ENCODE measurements at places on chromosomes 1 and 21.

DNA sequence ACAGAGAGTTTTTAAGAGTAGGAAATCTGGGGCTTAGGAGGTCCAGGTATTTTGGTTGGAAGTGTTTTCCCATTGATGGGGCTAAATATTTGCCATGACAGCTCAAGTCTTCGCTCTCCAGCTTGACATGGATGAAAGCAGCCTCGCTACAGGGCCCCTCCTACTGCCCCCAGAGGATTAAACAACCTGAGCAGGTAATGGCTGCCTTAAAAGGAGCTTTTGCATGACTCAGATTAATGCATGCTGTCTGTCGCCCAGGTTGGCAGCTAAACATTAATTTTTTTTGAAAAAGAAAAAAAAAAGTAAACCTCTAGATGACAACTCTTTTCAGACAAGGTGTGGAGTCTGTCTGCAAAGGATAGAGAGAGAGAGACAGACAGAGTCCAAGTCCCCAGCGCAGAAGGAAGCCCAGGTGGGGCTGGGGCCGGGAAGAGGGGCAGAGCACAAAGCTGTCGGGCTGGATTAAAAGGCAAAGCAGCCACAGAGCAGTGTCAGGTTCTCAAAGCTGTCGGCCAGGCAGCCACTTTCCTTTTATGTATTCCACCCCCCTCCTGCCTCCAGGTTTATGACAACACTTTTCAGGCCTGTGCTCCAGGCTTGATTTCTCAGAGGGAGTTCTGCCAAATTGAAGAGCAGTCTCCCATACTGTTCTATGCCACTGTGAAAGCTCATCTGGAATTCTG, 127.9 kb downstream of the CLIC6 start:
- no peak for DNase-seq

DNA sequence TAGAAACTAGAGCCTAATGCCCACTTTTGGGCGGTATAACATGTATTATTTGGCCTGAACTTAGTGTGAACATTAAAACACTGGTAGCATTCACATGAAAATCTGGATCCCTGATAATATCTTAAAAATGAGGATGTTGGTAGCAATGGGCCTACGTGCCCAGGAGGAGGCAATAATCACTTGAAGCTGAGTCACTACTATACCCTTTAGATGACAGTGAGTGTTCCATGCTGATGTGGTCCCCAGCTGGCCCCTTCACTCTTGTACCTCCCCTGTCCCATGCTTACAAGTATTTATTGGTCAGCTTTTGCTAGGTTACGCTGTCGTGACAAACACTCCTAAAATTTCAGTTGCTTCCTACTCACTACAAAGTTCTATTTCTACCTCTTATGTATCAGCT, 23.0 kb upstream of the POU2F1 start:
- DNase-seq = no peak

DNA sequence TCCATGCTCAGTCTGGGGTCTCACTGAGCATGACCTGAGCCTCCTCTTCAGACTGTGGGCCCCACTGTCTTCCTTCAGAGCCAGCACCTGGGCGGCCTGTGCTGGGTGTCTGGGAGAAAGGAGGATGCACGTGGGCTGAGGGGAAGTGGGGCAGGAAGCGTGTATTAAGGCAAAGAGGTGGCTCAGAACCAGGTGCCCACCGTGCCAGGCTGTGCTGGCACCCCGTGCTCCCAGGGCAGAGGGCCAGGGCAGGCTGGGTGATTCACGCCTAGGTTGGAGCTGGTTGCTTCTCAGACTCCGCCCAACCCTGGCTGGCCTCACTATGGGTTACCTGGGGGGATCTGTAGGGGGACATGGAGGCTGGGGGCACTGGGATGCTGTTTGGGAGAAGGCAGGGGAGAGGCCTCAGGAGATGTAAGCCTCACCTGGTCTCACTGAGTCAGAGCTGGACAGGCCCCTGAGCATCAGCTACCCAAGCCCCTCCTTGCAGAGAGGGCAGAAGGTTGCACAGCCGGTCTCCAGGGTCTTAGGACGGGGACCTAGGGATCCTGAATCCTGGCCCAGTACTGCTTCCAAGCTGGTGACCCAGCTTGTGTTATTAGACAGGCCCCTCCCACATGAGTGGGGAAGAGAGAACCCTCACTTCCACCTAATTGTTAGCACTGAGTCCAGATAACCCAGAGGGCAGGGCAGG, 18.6 kb upstream of the PADI1 start:
- DNase-seq = no peak

DNA sequence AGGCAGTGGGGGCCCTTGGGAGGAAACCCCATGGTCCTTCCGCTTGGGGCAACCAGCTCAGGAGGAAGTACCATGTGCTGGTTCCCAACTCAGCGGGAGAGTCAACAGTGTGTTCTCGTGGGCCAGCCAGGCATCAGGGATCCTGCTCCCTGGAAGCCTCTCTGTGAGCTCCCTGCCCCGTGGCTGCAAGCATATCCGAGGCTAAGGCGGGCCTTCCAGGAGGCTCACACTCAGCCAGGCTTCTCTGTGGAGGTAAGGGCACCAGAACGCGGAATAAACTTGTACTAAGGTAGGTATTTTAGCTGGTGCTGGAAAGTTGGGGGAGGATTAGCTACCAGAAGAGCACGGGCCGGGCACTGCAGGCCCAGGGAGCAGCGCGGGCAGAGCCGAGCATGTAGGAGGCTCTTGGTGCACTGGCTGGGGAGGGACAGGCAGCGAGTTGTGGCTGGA, 74.7 kb upstream of the POU3F1 start:
- DNase-seq = no peak

- no peak for DNase-seq
Observed at GRCh38 chr1:182614796-182615454, 10.7 kb upstream of the RGS16 start.

All from NCI-H1105 (cell line).